Ascending aorta (tissue), 2 donors: ENCODE measurements at places on chromosomes 3 and 15. TPM values are rescaled to one million over a fixed set of nuclear protein-coding genes. Genes with fewer than 3 reads are reported as not detected.

LNP1 gene
- total RNA-seq, result 1.3 TPM

CCDC191 gene
- 0.21 TPM for total RNA-seq

SNX22 gene
- 0.53 TPM for total RNA-seq

SLC28A2 gene
- total RNA-seq, result not detected

ADGRG7 gene
- total RNA-seq, result not detected

IGDCC3 gene
- total RNA-seq, result not detected

GRK7 gene
- not detected for total RNA-seq

GOLGA8G gene
- total RNA-seq, result not detected

SPATA12 gene
- total RNA-seq, result not detected

UROC1 gene
- not detected for total RNA-seq

GRCh38 chr3:23669541-23670255 is 136.1 kb upstream of the UBE2E1 start:
- no peak for DNase-seq

DNA sequence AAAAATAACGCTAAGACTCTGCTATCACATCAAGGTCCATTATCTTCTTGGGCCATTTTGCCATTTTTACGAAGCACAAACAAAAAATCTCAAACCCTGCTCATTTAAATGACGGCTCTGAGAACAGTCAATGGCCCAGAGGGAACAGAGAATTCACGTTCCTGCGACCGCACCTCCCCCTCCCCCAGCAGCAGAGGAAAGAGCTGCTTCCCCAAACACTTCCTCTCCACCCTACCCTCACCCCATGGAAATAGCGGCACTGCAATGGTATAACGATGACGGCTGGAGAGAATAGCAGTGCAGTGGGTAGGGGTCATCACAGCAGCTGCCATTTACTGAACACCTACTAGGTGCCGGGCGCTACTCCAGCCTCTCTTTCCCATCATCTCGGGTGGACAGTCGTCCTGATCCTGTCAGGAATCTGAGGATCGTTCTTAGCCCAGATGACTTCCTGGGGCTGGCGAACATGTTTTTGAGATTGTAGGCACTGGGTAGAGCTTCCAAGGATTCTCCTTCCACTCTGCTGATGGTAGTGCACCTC is 113.3 kb downstream of the IQSEC1 start:
- no peak for DNase-seq

DNA sequence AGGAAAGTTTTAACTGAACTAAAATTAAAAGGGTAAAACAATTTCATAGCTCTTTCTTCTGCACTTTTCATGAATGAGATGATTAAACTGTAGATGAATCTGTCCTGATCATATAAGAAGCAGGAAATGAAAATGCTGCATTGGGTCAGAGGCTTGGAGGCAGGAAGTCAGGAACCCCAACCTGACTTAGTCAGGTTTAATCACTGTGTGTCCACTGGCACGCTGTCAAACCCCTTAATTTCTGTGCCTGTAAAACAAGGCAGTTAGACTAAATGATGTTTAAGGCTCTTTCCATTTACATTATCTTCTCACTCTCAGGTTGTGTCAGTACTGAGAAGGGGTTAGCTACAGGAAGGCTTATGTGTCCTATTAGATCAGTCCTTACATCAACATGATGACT is 193.3 kb upstream of the TTC14 start:
- DNase-seq, result no peak

GRCh38 chr3:4734454-4734853 is 241.3 kb downstream of the ITPR1 start:
- DNase-seq, result peak; percentile 57

- DNase-seq, result no peak
These were observed 105.6 kb upstream of the NECTIN3 start for GRCh38 chr3:110965976-110966375.

DNA sequence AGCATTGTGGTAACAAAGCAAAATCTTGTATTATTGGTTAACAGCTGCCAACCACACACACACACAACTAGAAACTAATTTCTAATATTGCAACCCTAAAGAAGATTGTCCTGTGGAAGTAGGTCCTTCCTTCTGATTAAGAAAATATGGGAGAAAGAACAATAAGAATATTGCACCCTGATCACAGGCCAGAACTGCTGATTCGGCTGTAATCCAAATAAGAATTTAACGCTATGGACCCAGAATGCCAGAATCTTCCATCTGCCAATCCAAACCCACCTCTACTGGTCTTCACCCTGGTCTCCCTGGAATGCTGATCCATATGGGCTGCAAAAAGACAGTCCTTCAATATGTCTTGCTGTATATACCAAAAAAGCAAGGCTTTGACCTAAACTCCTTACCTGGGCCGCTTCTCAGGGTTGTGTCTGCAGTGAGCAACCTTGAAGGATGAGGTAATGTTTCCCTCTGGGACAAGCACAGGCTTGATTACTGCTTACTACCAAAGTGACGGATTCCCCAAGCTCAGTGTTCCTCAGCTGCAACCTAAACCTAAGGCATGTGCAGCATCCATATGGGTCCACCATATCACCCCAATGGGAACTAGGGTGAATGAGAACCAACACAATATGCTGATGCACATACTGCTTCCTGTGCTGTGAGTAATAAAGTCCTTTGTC is 8.0 kb downstream of the CCDC14 start:
- no peak for DNase-seq

- no peak for DNase-seq
These were observed 108.8 kb upstream of the PTX3 start for GRCh38 chr3:157327837-157328236.

DNA sequence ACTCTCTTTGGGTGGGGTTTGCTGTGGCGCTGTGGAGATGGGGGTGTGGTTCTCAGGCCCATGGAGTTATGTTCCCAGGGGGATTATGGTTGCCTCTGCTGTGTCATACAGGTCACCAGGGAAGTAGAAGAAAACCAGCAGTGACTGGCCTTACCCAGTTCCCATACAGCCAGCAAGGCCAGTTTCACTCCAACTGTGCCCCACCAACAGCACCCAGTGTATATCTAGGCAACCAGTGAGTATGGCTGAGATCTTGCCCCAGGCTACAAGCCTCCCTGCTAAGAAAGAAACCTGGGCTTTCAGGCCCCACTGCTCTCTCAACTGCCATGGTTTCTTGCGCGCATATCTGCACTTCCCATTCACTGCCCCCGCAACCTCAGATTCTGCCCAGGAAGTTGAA is 31.4 kb upstream of the RARB start:
- DNase-seq, result no peak

DNA sequence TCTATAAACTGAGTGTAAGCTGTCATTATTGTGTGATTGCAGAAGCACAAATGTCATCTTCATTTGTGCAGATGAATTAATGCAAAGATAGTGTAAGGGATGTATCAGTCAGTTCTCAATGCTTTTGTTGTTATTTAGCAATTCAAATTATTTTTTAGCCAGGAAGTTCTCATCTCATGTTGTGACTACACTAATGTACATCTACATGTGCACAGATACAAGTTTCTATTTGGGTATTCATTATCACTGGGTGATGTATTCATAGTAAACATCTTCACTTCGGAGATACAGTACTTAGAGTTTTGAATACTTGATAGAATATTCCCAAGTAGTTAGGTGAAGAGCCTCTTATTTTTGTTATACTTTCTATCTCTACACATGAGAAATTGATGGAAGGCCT is 11.1 kb downstream of the EIF2A start:
- no peak for DNase-seq

DNA sequence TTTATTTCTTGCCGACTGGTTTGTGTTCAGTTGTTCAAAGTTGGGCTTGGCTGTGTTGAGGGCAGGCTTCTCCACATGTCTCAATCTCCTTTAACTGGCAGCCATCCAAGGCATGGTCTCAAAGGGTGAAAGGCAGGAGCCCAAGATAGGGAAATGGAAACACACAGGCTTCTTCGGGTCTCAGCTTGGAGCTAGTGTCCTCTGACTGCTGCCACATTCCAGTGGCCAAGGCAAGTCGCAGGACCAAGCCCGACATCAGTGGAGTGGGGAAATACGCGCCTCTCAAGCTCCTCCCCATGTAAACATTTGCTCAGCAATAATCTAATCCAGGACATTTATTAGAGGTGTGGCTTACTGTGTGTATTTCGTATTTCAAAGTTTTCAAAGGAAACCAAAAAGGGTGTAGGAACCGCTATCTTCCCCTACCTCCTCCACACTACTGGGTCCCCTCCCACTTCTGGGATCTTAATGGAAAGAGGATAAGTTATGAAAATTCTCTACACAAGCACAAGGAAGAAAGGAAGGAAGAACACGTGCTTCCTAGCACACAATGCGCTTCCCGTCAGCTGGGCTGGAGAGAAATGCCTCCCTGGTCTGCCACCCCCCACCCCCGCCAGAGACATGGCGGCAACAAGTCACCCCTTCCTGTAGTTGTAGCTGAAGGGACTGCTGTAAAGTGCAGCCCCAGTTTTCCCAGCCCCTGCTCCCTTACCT is 181.7 kb downstream of the FAM43A start:
- no peak for DNase-seq

- DNase-seq, result no peak
These were observed 171.1 kb upstream of the PROK2 start for GRCh38 chr3:71956069-71956340.

- no peak for DNase-seq
These were observed 15.4 kb downstream of the ANPEP start for GRCh38 chr15:89799011-89799911.

- DNase-seq, result peak; percentile 38
These were observed 72.1 kb downstream of the APBA2 start for GRCh38 chr15:28957606-28958498.

DNA sequence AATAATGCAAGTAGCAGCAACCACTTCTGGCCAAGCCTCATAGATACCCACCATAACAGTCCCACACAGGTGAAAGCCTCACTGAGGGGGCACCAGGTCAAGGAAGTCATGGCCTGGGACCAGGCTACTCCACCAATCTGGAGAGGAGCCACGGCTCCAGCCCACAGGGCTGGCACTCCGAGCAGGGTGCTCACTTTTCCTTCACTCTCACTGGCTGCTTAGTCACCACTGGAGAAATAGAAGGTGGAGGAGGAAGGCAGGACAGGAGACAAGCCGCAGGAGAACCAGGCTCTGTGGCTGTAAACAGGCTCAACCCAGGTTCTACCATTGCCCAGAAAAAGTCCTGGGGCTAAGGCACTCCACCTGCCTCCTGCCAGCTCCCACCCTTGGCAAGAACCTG is 1.2 kb downstream of the USP19 start:
- DNase-seq, result no peak

DNA sequence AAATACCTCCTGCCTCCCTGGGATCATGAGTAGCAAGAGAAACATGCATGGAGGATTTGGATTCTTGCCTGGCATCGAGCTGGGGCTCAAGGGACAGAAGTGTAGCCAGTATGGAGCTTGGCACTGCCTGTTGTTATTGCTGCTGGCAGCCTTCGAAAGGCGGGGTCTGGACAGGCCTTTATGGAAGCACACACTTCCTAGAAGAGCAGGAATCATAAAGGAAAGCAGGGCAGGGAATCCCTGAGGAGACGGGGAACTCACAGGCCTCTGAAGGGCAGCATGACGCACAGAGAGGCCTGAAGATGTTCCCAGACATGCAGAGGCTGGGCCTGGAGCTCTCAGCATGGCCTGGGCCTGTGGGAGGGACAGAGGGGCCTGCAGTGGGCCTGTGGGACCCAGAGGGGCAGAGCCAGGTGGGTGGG is 18.6 kb upstream of the SLC41A3 start:
- peak; percentile 69 for DNase-seq

- no peak for DNase-seq
These were observed 118.0 kb downstream of the CHSY1 start for GRCh38 chr15:101133751-101134261.

- no peak for DNase-seq
These were observed 357.0 kb downstream of the TIGIT start for GRCh38 chr3:114650808-114651207.

DNA sequence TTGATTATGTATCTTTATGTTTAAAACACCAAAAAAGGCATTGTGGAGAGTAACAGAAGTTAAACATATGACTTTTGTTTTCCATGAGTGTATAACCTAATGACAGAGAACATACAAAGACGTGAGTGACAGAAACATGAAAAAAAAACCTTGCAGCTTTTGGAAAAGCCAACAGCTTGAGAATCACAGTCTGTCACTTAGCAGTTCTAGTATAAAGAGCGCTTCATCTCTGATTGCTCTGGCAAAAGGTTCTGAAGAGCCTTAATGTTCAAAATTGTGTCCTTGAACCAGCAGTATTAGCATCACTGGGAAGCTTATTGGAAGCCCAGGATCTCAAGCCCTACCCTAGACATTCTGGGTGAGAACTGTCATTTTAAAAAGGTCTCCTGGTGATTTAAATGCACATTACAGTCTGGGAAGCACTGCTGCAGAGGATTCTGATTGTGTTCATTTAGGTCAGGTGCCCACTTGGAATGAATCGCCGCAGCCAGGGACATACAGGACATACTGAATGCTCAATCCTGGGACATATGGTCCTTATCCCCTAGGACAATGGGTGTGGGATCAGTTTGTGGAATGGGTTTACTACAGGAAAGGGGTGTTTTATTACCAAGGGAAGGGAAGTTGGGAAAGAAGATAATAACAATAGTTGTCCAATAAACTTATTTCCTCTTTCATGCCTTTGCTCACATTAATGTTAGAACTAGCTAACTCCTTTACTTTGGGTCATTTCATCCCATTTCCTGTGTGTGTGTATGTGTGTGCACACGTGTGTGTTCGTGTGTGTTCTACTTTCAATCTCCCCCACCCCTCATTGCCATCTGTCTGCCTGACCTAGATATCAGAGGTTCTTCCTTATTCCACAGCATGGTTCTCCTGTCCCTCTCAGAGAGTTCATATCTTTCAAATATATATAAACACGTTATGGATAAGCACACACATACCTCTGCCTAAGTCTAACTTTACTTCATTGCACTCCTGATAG is 55.0 kb downstream of the LRRC49 start:
- no peak for DNase-seq

DNA sequence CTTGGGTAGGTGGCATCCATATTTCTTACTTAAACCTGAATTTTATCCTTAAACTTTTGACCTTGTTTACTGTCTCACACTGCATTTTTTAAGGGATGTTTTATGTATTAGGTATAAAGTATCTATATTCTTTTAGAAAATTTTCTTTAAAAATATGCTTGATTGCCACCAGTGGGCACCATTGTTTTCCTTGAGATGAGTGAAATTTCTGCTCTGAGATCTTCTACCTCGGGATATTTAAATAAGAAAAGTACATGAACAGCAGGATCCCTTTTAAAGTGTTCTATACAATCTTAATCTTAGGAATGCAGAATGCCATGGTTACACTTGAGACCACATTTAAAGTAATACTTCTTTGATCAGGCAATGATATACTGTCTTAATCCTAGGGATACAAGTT is 108.7 kb downstream of the SLMAP start:
- DNase-seq, result no peak

DNA sequence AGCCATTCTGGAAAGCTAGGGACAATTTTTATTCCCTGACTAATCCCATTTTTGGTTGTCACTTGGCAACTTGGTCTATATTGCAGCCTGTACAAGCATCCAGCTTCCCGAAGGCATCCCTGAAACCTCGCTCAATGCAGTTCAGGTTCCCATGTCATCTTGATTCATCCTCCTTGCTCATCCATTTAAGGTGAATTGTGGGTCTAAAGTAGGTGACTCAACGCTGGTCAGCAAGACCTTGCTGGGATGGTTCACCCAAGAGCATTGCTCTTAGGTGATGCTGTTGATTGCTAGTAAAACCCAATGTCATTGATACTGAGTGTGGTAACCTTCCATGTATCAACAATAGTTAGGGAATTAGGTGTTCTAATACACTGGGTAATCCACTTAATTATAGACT is 13.1 kb upstream of the RAB8B start:
- no peak for DNase-seq
